Activated CD8-positive, alpha-beta memory T cell treated with anti-CD3 and anti-CD28 coated beads for 48 hours (primary cell): ENCODE measurements at places on chromosomes 7 and 10.

DNA sequence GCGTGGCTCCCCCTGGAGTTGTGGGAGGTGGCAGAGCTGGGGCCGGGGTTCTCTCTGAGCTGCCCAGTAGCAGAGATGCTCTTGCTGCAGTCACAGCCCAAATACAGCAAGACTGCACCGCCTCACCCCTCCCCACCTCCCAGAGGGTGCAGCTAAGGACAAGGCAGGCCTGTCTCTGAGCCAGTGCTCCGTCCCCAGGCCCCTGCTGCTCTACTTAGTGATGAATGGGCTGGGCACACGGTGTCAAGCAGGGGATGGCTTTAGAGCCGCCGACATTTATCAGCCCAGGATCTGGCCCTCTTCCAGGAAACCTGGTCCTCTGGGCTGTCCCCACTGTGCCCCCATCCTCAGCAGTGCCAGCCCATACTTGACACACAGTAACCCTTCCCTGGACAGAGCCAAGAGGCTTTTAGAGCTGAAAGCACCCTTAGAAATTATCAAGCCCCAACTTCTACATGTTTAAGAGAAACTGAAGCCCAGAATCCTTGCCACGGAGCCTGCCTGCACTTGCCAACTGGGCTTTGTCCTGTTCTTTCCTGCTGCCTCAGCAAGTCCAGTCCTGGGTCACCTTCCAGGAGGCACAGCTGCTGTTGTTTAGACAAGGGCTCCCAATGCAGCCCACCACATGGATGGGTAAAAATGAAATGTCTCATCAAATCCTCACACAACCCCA, 137.1 kb upstream of the UNC5B start:
- DNase-seq, result no peak

DNA sequence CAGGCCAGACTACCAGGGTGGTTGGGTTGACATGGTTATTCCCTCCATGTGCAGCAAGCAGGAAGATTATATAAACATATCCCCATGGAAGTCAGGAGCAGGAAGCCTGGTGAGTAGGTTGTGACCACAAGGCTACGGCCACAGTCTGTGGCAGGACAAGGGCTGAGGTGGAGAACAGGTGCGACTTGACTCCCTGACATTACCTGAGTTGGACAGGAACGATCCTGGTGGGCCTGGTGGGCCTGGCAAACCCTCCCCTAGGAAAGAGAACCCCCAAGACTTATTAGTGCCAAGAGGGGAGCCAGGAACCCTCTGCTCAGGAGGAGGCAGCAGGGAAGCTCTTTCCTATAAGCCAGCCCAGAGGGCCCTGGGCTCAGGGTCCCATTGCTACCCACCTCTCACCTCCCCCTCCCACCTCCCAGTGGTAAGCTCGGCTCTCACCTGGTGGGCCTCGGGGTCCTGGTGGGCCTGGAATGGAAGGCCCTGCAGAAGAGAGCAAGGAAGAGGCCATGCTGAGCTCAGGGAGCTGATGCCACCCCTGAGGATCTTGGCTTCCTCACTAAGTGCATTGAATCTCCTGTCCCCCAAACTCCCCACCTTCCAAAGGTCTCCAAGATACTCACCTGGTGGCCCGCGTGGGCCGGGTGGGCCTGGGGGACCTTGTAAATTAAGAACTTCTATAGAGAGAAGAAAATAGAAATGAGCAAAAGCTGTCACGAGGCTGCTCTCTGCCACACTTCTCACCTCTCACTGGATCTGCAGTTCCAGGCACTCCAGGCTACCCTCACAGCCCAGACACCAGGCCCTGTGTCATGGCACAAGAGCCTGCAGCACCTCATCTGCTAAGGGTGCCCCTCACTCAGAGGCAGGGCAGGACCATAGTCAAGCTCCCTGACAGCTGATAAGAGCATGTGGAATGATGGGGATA, 44.6 kb downstream of the COL17A1 start:
- DNase-seq, result no peak

GRCh38 chr7:38186593-38187314, 8.7 kb downstream of the STARD3NL start:
- DNase-seq, result no peak

- no peak for DNase-seq
Measured at GRCh38 chr7:75937958-75938786, 23.2 kb downstream of the POR start.

DNA sequence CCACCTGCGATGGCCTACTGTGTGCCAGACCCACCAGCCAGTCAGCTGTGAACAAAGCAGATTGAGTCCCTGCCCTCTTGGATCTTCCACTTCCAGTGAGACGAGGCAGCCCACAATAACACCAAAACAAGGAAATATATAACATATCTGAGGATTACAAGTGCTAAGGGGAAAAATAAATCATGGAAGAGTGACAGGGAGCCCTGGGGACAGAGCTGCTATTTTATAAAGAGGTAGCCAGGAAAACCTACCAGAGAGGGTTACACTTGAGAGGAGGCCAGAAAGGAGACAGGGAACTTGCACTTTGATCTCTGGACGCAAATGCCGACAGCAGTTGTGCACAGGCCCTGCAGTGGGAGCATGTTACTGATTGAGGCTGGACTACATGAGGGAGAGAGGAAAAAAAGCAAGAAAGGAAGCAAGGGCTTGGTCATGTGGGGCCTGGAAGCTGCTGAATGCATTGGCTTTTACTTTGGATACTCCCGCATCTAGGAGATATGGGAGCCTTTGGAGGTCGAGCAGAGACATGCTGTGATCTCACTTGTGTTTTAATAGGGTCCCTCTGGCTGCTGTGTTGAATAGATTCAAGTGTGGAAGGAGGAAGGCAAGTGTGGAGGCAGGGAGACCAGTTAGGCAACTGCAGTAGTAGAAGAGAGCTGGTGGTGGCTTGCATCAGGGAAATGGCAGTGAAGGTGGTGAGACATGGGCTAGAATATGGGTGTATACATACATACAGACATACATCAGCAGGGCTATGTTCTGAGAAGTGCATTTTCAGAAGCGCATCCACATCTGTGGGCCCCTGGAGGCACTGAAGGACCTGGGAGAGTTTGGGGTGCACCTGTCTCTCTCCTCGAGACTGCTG, 26.2 kb downstream of the MINDY4 start:
- no peak for DNase-seq

GRCh38 chr10:36157486-36157885, 515.4 kb upstream of the FZD8 start:
- no peak for DNase-seq

DNA sequence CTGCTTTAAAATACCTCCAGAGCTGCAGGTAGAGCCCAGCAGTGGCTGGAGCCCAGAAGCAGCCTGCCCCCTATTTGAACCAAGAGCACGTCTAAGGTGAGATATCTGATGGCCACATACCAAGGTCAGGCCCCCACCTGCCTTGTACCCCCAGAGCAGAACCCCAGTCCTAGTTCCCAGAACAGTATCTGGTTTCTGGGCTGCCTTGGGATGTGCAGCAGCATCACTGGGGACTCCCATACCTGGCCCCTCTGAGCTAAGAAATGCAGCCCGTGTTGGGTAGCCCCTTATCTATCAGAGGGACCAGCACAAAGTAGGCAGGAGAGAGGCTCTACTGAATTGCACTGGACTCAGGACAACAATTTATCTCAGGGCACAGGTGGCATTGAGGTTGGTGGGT, 8.9 kb downstream of the SFTPD start:
- DNase-seq, result no peak

- DNase-seq, result no peak
Measured at GRCh38 chr7:27071622-27072390, 24.0 kb downstream of the HOXA1 start.

GRCh38 chr10:86940677-86941076, 16.7 kb downstream of the MMRN2 start:
- no peak for DNase-seq

DNA sequence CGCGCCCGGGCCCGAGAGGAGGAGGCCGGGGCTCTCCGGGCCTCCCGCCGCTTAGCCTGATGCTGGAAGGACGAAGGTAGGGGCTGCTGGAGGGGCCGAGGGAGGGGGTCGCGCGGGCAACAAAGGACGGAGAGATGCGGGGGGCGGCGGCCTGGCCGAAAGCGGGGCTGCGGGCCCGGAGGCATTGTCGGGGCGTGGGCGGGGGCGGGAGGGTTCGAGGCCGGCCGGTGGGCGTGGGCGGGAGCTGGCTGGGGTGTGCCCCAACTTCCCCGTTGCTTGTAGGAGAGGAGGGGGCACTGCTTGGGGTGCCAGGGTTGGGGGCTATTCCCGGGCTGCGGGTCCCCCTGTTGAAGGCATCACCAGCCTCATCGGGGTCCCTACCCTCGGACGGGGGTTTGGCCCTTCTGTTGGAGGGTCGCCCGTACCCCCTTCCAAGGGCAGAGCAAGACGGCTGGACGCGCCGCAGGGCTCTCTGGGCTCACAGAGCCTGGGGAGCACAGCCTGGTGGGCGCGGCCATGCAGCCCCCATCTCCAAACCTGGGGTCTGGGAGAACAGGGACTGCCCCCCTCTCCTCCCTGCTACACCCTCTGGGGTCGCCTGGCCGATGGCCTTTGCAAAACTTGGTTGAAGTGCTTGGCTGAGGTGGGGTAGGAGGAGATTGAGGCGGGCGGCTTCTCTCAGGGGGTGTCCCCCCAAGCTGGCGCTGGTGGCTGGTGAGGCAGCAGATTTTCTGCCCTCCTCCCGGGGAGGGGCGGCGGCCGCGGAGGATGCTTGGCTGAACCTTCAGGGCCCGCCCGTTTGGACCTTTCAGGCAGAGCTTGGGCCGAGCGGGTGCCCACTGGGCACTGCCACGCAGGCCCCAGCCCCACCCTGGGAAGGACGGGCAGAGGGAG, 699 bp downstream of the CLIP2 start:
- DNase-seq, result no peak

DNA sequence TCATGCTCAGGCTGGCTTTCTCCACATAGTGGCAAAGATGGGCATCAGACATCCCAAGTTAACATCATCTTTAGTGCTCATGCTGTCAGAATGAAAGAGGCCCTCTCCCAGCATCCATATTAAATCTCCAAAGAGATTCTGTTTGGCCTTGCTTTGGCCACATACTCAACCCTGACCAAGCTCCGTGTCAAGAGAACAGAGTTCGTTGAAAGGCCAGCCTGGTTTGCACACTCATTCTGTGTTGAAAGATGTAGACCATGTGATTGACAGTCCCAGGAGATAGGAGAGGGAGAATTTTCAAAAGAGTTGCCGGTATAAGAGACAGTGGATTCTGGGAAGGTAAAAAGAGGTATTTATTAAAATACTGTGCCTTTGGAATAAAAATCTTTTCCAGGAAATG, 19.7 kb downstream of the MET start:
- no peak for DNase-seq

GRCh38 chr7:155571581-155572345, 25.4 kb upstream of the CNPY1 start:
- DNase-seq, result no peak

- no peak for DNase-seq
Measured at GRCh38 chr10:123720536-123720935, 54.4 kb downstream of the GPR26 start.

- DNase-seq, result no peak
Measured at GRCh38 chr7:75575488-75576121, 83.5 kb downstream of the SPDYE5 start.

GRCh38 chr7:22613496-22613895, 113.5 kb upstream of the IL6 start:
- DNase-seq, result no peak

GRCh38 chr7:157017149-157017548, 6.7 kb upstream of the MNX1 start:
- no peak for DNase-seq

GRCh38 chr10:50565301-50566083, 58.3 kb downstream of the SGMS1 start:
- no peak for DNase-seq

GRCh38 chr7:155551785-155552611, 5.6 kb upstream of the CNPY1 start:
- no peak for DNase-seq

DNA sequence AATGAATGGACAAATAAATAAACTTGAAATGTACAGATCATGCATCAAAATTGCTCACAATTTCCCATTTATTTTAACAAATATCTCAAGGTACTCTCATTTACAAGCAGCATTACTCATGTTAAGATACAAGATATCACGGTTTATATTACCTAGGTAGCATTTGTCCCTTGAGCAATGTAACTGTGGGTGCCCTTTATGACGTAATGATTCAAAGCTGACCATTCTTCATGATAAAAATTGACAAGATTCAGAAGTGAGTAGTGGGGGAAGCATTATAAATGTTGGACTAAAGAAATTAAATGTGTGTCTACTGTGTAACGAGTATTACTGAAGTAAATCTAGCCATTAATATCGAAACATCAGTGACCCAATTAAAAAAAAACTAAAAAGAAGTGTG, 68.2 kb upstream of the GRM8 start:
- DNase-seq, result no peak

DNA sequence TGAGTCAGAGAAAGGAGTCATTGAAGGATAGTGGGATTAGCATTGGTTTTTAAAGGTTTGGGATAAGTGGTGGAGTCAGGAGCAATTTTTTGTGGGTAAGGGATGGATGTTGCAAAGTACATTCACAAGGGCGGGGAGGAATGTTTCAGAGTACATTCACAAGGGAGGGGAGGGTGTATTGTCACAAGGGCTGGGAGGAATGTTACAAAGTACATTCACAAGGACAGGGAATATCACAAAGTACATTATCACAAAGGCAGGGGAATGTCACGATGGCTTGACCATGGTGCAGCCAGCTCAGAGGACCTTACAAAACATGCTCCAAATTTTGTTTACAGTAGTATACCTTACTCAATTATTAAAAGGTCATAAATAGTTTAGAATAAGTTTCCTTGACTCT, 30.3 kb downstream of the C1GALT1 start:
- no peak for DNase-seq

DNA sequence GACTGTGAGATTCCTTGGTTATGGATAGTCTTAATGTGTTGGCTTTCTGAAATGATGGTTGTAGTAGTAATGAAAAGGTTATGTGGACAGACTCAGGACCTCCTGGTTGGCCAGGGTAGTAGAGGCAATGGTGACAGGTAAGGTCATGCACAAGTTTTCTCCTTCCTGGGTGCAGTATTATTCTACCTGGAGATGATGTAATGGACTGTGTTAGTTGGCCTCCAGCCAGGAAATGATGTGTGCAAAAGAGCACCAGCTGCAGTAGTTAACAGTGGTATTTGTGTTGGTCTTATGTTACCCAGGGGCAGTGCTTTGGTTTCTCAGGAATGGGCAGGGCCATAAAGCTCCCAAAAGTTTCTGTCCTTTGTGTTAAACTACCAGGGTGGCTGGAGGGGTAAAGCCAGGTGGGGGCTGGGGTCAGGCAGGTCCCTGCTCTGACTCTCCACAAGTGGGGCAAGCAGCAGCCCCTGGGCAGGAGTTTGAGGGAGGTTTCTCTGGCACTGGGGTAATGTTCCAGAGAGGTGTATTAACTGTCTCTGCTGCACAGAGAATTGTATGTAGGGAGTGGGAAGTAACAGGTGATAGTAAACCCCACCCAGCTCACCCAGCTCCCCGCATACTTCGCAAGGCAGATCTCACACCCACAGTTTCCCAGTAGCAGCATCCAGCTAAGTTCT, 36.3 kb downstream of the GPR22 start:
- DNase-seq, result no peak

GRCh38 chr10:60733517-60733822, 44.8 kb upstream of the CDK1 start:
- no peak for DNase-seq

DNA sequence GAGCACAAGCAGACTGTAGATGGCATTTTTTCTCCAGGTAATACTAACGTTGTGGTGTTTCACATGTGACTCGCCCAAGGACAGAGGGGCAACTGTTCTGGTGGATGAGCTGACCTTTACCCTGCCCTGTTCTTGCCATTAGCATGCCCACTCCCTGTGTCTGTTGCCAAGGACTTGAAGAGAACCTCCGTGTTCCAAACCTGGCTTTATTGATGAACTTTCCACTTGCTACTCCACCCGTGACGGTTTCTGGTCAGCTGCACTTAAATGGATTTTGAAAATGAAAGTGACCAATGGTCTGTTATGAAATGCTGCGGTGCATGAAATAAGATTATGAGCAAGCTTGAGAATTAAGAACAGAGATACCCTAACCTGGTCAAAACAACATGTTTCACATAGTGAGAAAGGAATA, 30.4 kb downstream of the LRRC4 start:
- DNase-seq, result no peak
